ENCODE measurements at places on chromosomes 12 and 14.

GRCh38 chr14:21163871-21164291, 8.0 kb upstream of the OR5AU1 start:
- no peak for DNase-seq

GRCh38 chr12:77229640-77230442, 164.5 kb upstream of the E2F7 start:
- no peak for DNase-seq

DNA sequence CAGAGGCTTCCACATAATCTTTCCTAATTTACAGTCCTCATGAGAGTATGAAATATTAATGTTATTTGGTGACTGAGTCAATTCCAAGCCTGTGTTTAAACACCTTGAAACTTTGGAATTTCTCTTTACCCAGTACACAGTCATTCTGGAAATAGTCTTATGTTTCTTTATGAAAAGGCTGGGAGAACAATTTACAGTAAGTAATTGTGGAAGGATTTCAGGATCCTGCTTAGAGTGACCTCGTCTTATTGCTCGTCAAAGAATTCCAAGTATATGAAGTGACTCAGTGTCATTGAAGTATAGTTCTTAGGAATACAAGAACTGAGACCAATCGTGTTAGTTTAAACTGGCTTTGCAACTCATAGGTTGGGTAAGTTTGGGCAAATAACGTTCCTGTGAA, 634.2 kb downstream of the SLC16A7 start:
- no peak for DNase-seq

GRCh38 chr14:58060898-58061297, 91.1 kb downstream of the ARMH4 start:
- no peak for DNase-seq

- no peak for DNase-seq
Measured at GRCh38 chr12:109762673-109763191, 49.1 kb downstream of the FAM222A start.

- no peak for DNase-seq
Measured at GRCh38 chr12:31736472-31736871, 7.7 kb upstream of the AMN1 start.

GRCh38 chr14:67641480-67641879, 21.8 kb downstream of the ARG2 start:
- DNase-seq, result no peak

- no peak for DNase-seq
Measured at GRCh38 chr14:91280129-91280528, 35.6 kb upstream of the GPR68 start.

- DNase-seq, result no peak
Measured at GRCh38 chr12:12701457-12701856, 5.5 kb upstream of the GPR19 start.

DNA sequence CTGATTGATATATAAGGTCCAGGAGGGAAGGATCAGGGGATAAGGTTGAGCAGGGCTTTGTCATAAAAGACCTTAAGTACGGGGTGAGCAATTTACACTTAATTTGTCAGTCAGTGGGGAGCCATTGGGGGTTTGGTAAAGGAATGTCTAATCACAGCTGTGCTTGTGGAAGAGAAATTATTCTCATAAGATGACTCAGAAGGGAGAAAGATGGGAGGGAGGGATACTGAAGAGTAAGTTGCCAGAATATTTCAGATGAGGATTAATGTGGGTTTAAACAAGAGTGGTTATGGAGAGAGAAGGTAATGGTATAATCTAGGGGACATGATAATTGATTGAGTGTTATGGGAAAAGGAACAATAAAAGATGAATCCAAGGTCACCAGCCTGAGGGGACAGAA, 500.1 kb upstream of the CCDC196 start:
- no peak for DNase-seq

- no peak for DNase-seq
Measured at GRCh38 chr12:89089264-89089663, 263.0 kb downstream of the DUSP6 start.

DNA sequence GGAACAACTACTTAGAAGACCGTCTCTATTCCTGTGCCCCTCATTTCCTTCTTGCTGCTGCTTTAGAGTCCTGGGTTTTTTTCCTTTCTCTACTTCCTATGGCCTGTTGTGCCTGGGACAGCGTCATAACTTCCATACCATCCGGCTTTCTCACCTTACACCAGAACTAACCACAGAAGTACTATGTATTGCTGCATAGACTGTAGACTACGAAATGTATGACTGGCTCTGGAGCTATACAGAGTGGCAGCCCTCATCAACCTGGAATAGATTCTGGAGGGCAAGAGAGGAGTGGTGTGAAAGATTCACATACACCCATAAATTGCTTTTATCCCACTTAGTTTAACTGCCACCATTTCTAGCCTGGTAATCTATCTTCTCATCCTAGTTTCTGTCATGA, 16.9 kb upstream of the SRP54 start:
- DNase-seq, result no peak

GRCh38 chr12:96227365-96228106, 33.4 kb downstream of the ELK3 start:
- DNase-seq, result no peak

- DNase-seq, result no peak
Measured at GRCh38 chr12:19978193-19978592, 390.1 kb upstream of the PDE3A start.

- no peak for DNase-seq
Measured at GRCh38 chr12:55733858-55734257, 5.0 kb upstream of the CD63 start.
